ENCODE measurements at places on chromosomes 1 and 21.

DNA sequence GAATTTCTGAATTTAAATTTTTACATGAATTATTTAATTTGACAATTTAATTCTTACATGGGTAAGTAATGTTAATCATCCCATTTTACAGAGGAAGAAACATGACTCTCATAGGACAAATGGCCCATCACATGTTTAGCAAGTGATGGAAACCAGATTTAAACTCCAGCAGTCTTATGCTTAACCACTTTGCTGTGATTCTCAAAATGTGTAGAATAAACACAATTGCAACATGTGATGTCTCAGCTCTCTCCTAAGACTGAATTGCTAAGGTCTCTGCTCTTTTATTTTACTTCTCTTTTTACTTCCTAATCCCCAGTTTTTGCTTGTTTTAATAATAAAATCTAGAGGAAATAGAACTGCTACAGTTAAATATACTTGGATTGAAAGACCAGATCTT is 42.8 kb downstream of the HS2ST1 start:
- DNase-seq, result no peak

- no peak for DNase-seq
Observed at GRCh38 chr1:41980827-41981653, 62.3 kb upstream of the HIVEP3 start.

- DNase-seq, result no peak
Observed at GRCh38 chr1:30908316-30908695, 252 bp downstream of the SDC3 start.

DNA sequence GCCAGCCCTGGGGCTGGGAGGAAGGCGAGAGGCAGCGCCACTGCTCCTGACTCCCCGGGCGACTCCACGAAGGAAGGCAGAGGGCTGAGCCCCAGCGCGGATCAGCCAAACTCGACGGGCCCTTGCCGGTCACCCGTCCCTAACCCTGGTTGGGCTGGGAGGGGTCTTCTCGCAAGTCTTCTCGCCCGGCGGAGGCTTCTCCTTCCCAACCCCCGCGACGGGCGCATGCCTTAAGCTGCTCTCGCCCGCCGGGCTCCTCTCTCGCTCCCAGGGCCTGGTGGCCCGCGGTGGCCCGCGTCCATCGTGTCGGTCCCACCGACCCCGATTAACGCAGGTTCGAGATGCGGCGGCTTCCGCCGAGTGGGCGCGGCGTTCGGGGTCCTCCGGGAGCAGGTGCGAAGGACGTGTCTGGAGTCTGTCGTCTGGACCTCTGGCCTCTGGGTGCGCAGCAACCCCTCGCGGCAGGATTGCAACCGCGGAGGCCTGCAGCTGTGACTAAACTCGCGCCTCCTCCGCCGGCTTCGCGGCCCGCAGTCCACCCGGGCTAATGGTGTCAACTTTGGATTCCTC is 29.0 kb upstream of the PPM1J start:
- DNase-seq, result peak; percentile 34

DNA sequence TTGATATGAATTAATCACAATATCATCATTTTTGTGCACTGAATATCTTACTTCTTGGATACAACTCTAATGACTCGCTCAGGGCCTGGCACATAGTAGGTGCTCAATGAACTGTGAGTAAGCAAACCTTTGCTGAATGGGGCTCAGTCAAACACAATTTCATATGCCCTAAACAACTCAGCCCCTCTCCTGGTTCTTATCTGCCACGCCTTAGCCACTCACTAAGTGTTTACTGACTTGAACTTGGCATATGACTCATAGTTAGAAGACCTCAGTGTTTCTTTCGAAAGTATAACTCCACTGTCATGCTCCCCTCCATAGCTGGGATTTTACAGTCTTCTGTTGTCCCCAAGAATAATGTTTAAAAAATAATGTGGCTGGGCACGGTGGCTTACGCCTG is 4.8 kb upstream of the IFNLR1 start:
- no peak for DNase-seq

DNA sequence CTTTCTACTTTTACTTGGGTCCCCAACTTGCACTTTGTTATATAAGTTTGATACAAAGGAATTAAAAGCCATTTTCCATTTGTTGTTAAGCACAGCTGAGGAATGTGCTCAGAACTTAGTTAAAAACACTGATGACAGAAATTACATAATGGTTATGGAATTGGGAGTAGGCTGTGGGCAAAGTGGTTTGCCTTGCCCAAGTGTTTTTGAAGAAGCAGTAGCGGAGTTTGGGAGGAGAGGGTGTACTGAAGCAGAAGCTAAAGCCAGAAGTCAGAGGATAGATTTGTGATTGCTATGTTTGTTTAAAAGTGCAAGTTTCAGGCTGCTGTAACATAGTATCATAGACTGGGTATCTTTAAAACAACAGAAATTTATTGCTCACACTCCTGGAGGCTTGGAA is 391.8 kb downstream of the DUSP10 start:
- no peak for DNase-seq

DNA sequence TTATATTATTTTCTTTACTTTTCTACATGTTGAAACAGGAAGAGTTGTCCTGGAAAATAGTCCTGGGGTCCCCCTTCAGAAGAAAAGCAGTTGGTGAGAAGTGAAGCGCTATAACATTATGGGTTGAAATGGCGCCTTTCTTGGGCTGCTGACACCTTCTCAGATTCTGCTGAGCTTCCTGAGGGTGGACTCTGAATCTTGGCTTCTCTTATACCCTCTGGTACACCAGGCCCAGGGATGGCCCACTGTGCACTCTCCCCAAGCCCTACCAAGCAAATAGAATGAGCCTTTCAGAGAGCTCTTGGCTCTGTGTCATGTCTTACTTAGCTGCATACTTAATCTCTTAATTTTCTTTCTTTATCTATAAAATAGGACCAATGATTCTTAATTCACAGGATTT is 42.3 kb downstream of the CD247 start:
- no peak for DNase-seq

DNA sequence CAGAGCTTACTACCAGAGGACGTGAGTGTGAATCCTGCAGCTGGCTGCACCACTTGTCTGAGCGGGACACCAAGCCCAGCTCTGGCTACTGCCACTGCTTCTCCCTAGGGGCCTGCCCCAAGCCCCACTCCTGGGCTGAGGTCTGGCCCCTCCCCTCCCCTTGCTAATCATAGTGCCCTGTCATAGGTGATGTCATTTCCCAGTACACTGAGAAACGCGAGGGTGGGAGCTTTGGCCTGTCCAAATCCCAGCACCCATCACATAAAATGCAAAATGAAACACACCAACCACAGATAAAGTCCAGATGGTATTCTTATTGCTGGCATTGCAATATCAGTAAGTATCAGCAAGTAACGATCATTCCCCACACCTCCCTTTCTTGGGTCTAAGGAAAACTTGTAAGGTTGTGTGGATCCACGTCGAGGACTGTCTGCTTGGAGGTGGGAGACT is 77.7 kb downstream of the TOMM20 start:
- no peak for DNase-seq

DNA sequence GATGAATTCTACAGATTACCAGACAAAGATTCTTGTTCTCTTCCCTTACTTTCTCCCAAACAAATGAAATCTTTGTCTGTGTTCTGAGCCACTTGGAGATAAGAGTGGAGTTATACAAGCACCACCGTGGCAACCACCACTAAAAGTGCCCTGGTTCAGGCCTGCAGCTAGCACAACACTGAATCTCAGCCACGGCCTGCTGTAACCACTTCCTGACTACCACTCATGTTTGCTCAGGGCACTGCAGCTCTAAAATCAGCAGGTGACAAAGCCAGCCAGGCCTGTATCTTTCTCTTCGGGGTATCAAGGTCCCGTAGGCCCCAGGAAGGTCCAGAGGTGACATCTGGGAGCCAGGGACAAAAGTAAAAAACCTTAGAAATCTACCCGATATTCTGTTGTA is 3.2 kb upstream of the OR2T6 start:
- no peak for DNase-seq

DNA sequence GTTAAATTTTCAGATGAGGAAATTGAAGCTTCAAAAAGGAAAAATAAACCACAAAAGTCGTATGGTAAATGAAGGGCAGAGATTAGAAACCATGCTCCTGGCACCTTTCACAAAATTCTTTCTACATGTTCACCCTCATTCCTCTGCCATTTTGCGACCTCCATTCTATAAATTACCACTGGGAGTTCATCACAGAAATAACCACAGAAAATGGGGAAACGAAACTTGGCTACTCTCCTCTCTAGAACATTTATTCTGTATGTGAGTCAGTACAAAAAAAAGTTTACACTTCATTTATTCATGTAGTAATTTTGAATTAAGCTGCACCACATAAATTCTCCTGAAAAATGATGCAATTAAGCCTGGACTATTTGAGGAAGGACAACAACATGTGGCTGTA is 320.9 kb upstream of the C1orf87 start:
- no peak for DNase-seq

GRCh38 chr1:55289614-55290013 is 74.5 kb upstream of the USP24 start:
- DNase-seq, result no peak

GRCh38 chr1:155002464-155003226 is at the start of gene ZBTB7B:
ZBTB7B (plus strand) TSS chr1:155002802; CDS start chr1:155014661, 11,859 bp downstream.
- peak; percentile 65 for DNase-seq

DNA sequence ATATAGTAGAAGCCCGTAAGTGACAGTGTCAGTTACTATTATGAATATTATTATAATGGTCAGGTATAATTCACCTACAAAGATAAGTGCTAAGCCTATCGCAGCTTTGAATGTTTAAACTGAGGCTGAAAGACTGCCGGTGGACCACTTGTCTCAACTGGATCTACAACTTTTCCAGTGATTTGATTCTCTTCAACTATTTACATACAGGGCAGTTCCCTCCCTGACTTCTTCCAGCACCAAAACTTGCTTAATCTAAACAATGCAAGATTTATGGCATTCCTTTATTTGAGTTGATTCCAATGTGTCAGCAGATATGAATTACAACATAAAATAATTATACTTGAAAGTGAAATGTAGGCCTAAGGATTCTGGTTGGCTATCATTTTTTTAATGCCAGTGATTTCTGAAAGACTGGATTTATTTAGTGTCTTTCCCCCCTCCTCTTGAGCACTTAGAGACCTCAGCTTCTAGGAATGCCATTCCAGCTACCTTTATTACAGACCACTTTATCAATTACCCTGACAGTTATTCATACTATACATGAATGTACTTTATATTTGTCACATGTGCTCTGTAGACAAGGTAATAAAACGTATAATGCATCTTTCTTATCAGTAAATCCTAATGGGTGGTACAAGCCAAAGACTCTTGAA is 153.3 kb upstream of the C8B start:
- DNase-seq, result no peak

DNA sequence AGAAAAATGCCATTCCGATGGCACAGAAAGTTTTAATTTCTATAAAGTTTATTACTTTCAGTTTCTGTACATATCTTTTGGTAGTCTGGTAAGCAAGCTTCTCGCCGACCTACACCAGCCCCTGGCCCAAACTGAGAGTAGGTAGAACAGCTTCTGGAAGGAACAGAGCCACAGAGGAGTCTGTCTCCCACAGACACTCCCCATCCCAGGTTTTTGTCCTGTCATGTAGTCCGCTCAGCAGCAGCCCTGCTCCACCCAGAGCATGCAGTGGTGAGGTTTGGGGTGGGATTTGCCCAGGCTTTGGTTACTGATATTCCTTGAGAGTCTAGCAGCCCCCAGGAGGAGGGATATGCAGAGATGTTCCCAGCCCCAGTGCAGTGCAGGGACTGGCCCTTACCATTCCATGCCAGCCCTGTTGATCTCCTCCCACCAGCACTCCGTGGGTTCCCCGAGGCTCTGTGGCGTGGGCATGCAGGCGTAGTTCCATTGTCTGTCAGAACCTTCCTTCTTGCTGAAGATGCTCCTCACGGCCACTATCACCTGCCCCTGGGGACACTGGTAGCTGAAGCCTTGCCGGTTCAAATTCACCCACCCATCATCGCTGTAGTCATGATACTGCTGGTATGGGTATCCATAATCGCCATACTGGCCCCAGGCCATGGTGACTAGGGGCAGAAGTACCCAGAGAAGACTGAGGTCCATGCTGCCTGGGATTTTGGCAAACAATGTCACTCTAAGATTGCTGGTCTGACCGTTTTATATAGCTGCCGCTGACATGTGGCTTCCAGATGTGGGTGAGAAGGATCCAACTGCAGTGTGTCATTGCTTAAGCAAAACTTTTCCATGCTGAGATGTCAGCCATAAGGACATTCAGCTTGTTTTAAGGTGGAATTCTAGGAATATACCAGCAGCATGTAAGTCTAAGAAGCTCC is at the start of gene DPT:
TSS of gene DPT (minus strand) at position 734 of the 932 bp plus-strand sequence. CDS start at position 702, 32 bp downstream.
- peak; percentile 84 for DNase-seq

DNA sequence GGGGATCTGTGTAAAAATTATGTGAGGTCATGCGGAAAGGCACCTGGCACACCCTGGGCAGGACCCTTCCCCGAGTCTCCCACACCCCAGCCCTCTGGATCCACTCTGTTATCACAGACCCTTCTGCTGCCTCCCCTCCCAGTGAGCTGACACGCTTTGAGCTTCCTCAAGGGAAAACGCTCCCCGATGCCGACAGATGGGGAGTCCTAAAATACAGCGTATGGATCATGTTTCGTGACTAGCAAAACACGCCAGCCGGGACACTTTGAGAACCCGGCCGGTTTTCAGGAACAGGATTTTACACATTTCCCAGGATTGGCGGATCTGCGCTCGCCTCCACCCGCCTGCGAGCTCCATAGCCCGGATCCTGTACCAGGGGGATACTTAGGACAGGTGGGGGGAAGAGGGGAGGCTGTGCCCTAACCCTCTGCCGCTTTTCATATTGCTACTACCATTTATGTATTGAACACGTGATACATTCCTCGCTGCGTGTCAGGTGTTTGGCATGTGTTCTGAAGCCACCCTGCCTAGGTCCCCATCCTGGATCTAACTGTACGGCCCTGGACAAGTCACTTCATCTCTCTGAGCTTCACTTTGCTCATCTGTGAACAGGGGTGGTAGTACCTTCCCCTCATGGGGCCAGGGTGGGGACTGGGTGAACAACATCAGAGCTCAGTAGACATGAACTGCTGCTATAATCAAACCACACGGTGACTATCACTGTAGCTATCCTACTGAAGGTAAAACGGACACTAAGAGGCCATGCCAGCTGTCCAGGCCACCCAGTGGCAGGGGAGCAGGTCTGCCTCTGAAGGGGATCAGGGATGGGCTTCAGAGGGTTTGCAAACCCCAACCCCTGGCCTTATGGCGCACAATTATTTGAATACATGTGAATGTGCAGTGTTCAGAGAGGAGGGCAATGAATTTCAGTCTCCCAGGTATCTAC is 63.2 kb downstream of the SSBP3 start:
- no peak for DNase-seq

Data from left hindlimb (tissue), 1 donor.